ENCODE measurements at places on chromosomes 11 and 22.
A peak's percentile ranks its signal among the peaks of the same experiment; 100 is the strongest.

DNA sequence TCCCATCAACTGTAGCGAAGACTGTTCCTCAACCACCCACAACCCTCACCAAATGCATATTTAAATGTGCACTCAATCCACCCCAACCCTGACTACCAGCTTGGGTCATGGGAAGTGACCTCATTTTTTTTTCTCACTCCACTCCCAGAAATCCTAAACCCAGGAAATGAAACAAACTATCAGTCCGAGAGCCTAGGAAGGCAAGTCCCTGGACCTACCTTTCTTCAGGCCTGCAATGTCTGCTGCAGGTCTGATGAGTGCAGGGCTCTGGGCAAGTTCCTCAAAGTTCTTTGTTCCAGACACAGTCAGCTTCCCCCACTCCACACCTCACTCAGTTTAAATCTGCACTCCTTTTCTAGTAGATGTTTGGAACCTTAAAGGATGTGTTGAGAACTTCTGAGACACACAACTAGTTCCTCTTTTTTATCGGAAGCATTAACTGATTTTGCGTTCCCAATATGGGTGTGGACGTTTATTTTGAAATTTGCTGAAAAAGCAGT, at the start of gene MS4A4E:
Gene MS4A4E, minus strand, starts transcription at position 398 of the 500 bp plus-strand sequence. CDS start 13,082 bp downstream, outside the sequence.
- no peak for DNase-seq

GRCh38 chr22:18999416-18999815, 63.3 kb upstream of the PRODH start:
- DNase-seq, result no peak

DNA sequence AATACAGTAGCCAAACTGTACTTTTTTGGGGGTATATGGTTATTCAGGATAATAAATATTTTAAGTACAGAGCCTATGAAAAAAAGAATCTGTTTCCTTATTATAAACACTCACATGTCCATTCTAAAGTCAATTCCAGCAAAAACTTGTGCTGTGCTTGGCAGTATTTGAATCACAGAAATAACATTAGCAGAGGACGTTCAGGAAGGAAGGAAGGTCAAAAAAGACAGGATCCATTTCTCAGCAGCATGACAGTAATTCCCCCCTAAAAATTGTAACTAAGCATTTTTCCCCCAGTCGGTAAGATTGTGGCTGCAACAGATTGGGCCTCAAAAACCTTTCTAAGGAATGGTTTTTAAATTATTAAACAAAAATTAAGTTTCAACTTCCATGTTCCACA, 124.8 kb downstream of the ATG16L2 start:
- DNase-seq, result no peak

DNA sequence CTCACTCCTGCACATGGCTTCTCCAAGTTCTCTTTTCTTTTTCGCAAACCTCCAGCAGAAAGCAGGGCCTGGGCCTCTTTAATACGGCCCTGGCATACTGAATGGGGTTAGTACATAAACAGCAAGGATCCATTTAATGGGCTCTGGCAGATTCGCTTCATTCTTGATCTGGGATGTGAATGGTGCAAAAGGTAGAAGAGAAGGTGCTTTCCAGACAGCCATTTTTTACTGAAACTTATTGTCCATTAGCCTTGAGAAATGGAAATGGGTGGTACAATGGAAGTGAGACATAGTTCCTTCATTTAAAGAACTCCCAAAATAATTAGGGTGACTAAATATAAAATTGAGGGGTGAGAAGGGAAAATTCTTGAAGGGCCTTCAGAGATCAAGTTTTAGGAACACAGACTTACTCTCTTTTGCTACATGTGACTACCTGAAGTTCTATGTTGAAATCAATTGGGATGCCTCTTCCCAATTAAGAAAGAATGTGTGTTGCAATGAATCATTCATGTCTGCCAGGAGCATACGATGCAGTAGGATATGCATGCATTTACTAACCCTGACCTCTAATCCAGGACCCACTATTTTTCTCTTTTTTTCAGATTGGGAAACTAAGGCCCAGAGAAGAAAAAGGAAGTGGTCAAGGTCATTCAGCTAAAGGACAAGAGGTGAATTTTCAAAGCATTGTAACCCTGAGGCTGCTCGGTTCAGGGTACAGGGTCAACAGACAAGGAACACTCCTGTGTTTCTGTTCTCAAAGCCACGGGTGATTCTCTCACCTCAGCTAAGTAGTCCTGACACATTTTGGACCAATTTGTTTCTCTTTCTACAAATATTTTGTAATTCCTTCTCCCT, 144.1 kb downstream of the BBOX1 start:
- no peak for DNase-seq

GRCh38 chr11:95984072-95984471, 60.2 kb upstream of the MTMR2 start:
- DNase-seq, result no peak

DNA sequence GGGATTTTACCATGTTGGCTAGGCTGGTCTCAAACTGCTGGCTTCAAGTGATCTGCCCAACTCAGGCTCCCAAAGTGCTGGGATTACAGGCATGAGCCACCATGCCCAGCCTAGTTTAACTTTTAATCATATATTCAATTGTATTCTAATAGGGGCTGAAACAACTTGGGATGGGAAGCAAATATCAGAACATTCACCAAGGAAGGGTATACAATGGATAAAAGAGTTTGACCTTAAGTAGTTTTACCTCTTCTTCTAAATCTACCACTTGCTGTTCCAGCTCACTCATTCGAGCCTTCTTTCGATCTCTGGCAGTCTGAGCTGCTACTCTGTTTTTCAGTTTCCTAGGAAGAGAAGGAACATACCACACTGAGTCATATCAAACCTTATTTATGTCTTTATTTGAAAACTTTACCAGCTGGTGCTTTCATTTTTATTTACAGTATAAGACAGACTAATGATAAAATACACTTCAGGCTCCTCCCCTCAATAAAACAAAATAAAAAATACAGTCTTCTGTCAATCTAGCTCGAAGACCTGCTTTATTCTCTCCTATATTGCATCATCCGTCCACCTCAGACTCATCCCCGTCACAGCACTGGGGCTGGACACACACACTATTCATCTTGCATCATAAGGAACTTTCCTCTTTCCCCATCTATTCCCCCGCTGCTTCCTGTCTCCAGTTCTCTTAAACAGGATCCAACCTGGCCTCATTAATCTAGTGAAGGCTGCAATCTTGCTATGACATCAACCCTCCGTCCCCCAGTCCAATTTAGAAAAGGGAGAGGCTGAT, 1.4 kb downstream of the XBP1 start:
- peak; percentile 62 for DNase-seq

DNA sequence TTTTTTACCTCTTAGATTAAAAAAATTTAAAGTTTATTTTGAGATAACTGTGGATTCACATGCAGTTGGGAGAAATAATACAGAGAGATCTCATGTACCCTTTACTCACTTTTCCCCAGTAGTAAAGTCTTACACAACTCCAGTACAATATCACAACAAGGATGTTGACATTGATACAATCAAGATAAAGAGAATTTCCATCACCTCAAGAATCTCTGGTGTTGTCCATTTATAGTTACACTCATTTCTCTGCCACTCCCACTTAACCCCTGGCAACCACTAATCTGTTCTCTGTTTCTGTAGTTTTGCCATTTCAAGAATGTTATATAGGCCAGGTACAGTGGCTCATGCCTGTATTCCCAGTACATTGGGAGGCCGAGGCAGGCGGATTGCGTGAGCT, 10.5 kb upstream of the ZBED5 start:
- no peak for DNase-seq

DNA sequence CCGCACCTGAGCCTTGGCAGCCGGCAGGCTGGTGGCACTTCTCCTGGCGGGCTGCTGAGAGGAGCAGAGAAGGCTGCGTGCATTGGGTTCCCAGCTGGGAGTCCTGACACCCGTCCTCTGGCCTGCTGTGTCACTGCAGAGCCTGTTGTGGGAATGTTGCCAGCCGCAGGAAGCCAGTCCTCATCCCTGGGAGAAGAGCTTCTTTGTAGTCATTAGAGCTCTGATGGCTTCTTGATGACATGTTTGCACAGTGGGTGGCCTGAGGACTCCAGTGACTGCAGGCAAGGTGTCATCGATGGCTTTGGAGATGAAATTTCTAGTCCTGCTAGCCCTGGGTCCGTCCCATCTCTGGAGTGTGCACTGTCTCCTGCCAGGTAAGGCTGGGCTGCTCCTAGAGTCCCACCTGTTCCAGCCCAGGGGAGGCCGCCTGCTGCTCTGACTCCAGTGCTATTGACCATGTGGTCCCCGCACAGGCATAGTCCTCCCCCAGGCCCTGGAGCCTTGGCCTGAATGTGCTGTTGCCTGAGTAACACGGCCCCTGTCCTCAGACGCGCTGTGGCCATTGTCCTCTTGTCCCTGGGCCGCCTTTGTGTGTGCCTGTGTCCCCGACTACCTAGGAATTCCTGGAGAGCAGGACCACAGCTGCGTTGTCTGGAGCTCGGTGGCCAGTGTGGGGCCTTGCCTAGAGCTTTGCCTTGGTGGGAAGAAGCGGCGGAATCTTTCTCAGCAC, 129.2 kb downstream of the CACNA1I start:
- DNase-seq, result no peak

- no peak for DNase-seq
Observed at GRCh38 chr22:43299736-43300135, 43.4 kb downstream of the SCUBE1 start.

GRCh38 chr11:72024069-72024754, 25.5 kb downstream of the IL18BP start:
- DNase-seq, result no peak

- no peak for DNase-seq
Observed at GRCh38 chr11:65589444-65590239, 6.0 kb downstream of the KCNK7 start.

- no peak for DNase-seq
Observed at GRCh38 chr11:21892736-21893564, 299.9 kb upstream of the ANO5 start.

GRCh38 chr11:16854979-16855378, 116.5 kb downstream of the C11orf58 start:
- DNase-seq, result no peak

- no peak for DNase-seq
Observed at GRCh38 chr11:2842876-2843275, 42.7 kb downstream of the CDKN1C start.

GRCh38 chr22:28734393-28734792, 7.2 kb downstream of the CHEK2 start:
- no peak for DNase-seq

DNA sequence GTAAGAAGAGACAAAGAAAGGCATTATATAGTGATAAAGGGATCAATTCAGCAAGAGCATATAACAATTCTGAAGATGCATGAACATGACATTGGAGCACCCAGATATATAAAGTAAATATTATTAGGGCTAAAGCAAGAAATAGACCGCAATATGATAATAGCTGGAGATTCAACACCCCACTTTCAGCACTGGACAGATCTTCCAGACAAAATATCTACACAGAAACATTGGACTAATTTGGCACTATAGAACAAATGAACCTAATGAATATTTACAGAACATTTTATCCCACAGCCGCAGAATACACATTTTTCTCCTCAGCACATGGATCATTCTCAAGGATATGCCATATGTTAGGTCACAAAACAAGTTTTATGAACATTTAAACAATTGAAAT, 633.1 kb downstream of the JRKL start:
- no peak for DNase-seq

DNA sequence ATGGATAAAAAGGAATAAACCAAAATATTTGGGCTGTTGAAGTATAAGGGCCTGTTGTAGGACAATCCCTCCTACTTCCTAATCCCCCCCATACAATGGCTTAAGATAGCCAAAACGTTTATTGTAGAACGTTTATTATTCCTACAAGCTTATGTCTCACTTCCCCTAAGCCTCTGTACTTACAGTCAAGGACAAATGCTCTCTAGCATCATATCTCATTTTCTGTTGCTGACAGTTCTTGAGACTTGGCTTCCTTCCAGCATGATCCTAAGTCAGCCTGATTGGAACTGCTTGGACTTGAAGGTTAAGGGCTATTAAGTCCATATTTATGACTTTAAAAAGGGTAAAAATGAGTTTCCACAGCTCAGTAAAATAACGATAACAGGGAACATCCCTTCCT, 8.8 kb downstream of the MISFA start:
- no peak for DNase-seq

DNA sequence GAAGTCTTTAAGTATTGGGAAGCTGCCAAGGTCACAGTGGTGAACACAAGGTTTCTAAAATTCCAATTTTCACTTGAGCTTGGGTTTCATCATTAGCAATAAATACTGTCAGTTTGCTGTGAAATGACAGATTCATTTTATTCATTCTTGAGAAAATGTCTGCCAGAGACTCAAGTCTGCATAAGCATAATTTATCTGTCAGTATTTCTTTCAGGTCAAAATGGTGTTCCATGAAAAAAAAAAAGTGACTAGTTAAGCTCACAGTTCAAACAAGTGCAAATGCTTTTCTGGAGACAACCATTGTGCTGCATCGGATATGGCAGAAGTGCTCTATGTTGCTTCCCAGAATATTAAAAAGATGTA, 8.1 kb upstream of the GDPD5 start:
- DNase-seq, result no peak

DNA sequence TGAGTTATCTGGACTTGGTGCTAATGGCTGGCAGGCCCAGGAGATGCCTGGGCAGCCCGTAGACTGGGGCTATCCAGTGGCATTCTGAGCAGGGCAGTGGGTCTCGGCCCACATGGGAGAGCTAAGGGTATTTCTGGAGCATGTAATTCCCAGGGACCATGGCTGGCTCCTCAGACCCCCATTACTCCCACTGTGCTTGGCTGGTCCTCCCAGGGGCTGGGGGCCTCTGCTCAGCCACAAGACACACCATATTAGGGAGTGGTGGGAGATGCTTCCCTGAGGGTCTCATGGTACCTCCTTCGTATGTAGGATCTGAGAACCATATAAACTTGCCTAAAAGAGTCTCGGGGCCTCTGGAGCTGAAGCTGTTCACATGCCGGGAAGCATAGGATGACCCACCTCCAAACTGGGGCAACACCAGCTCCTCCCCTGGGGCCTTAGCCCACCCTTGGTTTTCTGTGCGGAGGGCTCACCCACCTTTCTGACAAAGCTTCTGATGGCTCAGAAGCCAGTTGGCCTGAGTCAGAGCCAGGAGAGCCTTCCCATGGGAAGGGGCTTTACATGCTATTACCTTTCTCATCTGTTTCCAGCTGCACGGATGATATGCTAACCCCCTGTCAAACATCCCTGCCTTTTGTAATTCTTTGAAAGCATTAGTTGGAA, 9.5 kb upstream of the FTH1 start:
- DNase-seq, result no peak

GRCh38 chr11:99968336-99968735, 718.8 kb upstream of the ARHGAP42 start:
- DNase-seq, result no peak

- no peak for DNase-seq
Observed at GRCh38 chr22:43847376-43848289, 14.7 kb downstream of the SULT4A1 start.

Measured in non-pigmented ciliary epithelial cell (primary cell).